ENCODE measurements at places on chromosomes 4 and X.

DNA sequence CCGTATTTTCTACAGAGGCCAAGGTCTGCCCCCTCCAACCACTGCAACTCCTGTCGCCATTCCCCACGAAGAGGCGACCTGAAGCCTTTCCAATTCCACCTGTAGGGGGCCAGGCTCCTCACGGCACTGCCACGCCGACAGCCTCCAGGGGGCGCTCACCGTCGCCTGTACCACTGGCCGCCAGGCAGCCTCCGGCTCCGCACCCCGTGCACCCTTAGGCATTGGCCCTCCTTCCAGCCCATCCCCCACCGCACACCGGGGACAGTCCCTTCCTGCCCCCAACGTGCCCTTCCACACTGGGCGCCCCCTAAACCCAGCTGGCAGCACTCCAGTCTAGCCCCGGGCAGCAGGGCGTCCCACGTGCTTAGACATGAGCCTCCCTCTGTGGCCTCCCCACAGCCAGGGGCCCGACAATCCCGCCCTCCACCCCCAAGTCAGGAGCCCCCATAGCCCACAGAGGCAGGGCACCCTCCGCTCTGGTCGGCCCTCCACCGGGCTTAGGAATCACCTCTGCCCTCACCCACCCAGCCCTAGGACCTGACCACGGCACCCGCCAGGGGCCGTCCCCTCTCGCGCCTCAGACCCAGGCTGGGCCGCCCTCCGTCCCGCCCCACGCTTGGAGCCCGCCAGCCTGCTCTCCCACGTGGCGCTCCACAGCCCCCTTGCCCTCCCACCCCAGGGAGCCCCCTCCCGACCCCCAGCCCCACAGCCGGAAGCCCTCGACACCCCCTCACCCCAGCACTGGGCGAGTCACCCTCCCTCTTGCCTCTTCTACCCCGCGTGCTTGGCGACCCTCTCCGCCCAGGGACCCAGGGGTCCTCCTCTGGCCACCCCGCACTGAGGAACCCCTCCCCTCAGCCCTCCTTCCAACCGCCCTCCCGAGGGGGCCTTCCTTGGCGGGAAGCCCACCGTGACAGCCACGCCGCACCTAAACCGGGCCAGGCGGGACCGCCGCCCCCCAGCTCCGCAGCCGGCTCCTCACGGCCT is 711 bp downstream of the PNMA6E start:
- DNase-seq = peak; percentile 25

GRCh38 chrX:74450803-74451449 is 29.6 kb downstream of the SLC16A2 start:
- no peak for DNase-seq

DNA sequence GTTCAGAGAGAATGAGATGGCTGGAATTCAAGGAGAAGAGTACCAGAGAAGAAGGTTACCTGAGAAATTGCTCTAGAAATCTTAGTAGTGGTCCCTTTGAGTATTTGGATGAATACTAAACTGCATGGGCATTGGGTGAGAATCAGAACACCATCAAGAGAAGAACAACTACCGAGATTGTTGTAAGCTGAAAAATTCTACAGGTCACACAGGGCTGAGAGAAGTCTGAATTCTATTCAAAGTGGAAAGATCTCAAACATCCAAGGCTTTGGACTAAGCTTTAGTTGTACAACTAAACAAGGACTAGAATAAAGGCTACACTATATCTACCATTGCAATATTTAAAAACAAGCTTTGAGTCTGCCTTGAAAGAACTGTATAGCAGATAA is 40.8 kb downstream of the LRBA start:
- DNase-seq = no peak

- DNase-seq = no peak
Measured at GRCh38 chrX:18574591-18574990, 97.3 kb downstream of the RS1 start.

DNA sequence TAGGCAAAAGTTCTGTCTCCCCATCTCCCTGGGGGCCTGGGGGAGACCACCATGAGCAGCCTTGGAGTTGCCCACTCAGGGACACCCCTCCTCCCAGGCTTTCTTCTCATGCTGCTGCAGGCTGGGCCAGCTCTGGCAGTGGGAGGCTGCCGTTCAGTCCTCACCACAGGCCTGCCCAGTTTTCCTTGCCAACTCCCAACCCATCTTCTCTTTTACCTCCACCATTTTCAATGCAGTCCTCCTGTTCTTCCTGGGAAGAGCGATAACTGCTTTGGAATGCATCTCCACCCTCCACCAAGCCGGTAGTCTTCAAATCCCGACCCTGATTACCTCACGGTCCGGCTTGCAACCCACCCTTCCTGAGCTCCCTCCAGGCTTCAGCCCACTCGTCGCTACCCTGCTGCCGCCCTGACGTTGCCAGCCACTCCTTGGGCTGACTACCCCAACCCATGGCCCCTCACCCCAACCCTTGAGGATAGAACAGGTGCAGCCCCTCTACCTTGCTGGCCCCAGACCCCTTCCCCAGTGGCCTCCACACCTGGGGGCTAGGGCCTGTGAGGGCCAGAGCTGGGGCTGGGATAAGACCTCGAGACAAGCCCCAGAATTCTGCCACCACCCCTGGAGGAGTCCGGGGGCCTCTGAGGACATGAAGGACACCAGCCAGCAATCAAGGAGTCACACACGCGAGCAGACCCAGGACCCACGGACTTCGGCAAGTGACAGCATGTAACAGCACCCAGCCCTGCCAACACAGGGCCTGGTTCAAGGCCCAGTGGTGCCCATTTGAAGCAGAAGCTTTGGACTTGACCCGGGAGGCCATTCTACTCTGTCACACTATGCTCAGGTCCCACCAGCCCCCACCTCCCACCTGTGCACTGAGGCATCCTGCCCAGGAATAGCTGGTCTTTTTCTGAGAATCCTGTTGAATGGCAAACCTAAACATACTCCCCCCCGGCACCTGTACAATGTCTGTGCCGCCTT is 9.2 kb downstream of the WDR1 start:
- DNase-seq = no peak

DNA sequence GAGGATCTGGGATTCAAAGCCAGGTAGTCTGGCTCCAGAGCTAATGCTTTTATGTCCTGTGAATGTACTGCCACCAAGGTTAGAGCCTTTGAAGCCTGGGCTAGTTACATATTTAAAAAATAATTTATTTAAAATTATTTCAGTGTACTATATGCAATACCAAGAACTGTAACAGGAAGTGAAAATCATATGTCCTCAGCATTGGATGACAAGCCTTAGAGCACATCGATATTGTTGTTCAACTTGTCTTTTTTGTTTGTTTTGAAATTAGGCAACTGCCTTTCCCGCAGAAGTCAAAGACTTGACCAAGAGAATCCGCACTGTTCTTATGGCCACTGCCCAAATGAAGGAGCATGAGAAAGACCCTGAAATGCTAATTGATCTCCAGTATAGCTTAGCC is 73.1 kb upstream of the IL13RA1 start:
- DNase-seq = no peak

DNA sequence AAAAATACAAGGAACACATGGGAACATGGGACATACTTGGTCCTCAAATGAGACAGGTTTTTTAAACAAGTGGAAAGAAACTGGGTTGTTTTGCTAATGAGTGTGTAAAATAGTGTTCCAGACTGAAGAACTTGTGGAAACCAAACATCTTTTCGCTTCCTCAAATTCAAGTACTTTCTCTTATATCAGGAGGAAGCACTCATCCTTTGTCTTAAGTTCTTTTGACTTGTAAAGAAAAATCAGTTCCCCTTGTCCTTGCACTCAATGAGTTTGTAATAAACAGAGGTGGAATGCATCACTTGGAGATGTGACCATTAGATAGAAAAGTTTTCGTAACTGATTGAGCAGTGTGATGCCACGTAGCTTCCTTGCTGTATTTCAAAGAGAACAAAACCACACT is 101.1 kb downstream of the PHOX2B start:
- no peak for DNase-seq

- no peak for DNase-seq
Measured at GRCh38 chrX:40003428-40004245, 94.1 kb downstream of the BCOR start.

- no peak for DNase-seq
Measured at GRCh38 chrX:2383735-2384134, 117.0 kb downstream of the DHRSX start.

GRCh38 chr4:620201-620600 is 5.2 kb upstream of the PDE6B start:
- DNase-seq = no peak

DNA sequence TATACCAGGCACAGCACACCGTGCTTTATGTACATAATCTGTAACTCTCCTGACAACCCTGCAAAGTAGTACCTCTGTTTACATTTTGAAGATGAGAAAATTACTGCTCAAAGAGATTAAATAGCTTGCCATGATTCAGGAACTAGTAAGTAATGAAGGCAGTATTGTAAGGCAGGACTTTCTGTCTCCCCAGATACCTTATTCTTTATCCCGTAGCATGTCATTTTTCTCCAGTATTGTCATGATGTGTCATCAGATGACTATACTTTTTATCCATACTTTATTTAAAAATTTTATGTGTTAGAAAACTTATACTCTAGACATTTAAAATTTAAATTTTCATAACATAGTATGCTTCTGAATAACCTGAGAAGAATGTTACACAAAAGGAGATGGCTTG is 188.3 kb upstream of the NUDT6 start:
- DNase-seq = no peak

DNA sequence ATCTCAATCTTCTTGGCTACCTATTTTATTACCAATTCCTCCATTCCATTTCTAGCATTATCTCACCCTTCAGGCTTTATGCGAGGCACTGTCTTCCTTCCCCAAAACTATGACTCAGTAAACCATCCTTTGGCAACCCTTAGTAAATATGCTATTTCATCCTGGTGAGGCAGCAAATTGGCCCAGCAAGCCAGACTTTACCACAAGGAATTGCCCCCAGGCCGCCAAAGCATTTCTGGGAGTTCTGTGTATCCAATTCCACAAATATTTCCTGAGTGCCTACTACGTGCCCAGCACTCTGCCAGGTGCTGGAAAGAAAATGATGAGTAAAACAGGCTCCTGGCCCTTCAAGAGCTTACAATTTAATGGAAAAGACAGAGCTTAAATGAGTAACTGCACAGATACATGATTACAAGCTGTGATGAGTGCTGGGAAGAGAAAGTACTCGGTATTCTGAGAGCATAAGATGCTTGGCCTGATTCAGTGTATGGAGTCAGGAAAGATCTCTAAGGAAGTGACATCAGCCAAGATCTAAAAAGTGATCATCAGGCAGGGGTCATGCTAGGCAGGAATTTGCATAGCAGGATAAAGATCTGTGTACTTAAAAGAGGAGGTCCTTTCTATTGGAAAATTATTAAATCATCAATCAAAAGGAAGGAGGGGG is 193.8 kb downstream of the ADAMTS3 start:
- no peak for DNase-seq

- DNase-seq = no peak
Measured at GRCh38 chrX:2374086-2374485, 126.7 kb downstream of the DHRSX start.

GRCh38 chrX:64394059-64394873 is 986 bp downstream of the MTMR8 start:
- DNase-seq = no peak

GRCh38 chr4:6641971-6642320 is 1.5 kb downstream of the MRFAP1 start:
- no peak for DNase-seq

GRCh38 chr4:5460106-5460801 is 248.1 kb downstream of the EVC2 start:
- no peak for DNase-seq

- no peak for DNase-seq
Measured at GRCh38 chr4:91087743-91088142, 960.5 kb downstream of the CCSER1 start.

DNA sequence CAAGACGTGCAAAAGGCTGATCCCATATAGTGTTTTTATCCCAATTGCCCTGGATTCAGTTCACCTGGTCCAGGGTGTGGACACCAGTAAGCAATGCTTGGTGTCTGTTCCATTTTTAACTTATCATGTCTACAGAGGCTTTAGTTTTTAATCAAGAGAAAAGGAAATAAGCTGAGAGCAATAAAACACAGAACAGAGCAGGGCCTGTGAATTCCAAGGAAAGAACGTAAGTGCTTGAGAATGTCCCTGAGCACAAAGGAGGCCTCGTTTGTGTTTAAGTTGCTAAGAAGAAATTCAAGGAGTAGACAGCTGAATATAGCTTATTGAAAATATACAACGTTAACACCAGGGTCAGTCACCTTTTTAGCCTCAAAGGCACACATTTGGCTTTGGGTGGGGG is 191.3 kb downstream of the GPC3 start:
- DNase-seq = no peak

DNA sequence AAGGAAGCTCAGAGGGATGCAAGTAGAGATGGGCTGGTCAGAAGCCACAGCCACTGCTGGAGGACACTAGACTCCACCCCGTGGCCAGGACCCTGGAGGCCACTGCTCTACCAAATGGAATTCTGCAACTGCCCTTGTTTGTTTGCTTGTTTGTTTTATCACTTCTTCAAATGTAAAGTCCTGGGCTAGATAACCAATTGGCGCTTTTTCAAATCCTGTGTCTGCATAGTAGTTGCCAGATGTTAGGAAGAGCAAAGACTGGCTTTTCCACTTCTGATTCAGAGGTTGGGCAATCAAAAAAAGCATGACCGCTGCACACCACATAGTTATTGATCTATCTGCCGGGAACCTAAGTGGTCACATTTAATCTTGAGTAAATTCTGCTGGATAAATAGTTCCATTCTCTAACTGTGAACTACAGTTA is 255.2 kb upstream of the SFRP2 start:
- DNase-seq = no peak

GRCh38 chr4:3409571-3410091 is 32.1 kb upstream of the HGFAC start:
- no peak for DNase-seq

- DNase-seq = no peak
Measured at GRCh38 chr4:8723222-8723980, 130.8 kb downstream of the CPZ start.

DNA sequence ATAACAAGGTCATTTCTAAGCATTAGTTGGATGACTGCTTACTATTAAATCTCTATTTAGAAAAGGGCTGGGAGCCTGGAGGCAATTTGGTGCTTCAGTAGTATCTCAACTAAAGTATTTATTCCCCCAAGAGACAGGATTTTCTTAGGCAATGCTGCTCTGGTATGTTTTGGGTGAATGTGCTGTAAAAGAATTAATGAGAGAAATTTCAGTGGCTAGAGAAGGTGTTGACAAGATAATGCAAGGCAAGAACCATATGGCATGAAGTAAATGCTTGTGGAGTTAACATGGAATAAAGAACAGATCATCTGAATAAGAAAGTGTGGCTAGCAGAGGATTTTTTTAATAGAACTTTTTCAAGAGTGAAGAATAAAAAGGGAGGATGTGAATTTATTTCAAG is 3.9 kb downstream of the CYP2U1 start:
- DNase-seq = no peak
